Activated naive CD4-positive, alpha-beta T cell treated with anti-CD3 and anti-CD28 coated beads for 36 hours (primary cell): ENCODE measurements at places on chromosomes 1 and 21. TPM values are rescaled to one million over a fixed set of nuclear protein-coding genes. Genes with fewer than 3 reads are reported as not detected.

- DNase-seq: no peak
Observed at GRCh38 chr1:71019233-71019969, 28.2 kb downstream of the PTGER3 start.

DNA sequence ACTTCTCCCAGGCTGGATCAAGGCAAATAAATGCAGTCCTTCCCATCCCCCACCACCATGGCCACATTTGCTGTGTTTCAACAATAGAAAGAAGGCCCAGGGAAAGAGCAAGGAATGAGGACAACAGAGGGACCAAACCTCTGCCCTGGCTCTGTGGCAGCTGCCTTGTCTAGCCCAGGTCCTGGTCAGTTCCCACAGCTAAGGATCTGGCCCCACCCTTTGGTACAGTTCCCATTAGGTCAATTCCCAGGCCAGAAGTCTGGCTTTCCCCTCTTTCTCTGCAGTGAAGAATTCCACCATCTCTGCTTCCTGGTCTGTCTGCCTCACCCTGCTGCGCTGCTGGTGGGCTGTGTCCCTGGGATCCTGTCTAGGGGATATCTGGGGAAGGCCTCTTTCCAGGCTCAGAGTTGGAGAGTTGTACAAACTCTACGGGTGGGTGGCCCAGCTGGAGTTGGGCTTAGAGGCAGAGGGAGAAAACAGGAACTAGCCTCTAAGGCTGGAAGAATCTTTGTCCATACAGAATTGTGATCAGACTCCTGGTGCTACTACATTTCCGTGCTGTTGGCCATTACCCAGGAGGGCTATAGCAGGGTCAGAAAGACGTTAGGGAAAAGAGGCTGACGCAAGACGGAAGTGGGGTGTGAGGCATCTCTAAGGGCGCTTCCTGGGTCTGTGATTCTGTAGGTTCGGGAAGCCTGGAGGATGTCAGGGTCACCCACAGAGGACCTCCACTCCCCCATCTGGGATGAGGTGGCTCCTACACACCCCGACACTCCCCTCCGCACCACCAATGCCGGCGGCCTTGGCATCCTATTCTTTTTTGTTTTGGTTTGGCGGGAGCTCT is 953 bp upstream of the NDUFS2 start:
- DNase-seq: peak; percentile 26

The LDLRAD2 gene
- not detected for total RNA-seq

GRCh38 chr1:20555025-20555757 is 2.8 kb downstream of the FAM43B start:
- DNase-seq: no peak

GRCh38 chr1:26302733-26303405 is 3.6 kb downstream of the UBXN11 start:
- no peak for DNase-seq

DNA sequence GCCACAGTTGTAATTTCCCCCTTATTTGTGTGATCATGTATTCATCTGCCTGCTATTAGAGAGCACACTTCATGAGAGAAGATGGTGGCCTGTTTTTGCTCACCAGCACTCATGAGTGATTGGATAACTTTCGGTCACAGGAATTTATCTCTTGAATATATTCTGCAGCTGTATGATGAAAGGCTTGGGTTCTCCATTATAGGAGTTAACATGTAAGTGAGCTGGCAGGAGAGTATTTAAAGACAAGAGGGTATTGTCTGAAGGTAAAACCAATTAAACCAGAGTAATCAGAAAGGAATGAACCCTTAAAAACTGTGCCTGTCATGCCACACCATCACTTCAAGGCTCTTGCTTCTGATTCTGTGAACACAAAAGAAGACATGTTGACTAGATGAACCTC is 574.9 kb upstream of the CAMK1G start:
- DNase-seq: no peak
